ENCODE measurements at places on chromosomes 4 and X.

DNA sequence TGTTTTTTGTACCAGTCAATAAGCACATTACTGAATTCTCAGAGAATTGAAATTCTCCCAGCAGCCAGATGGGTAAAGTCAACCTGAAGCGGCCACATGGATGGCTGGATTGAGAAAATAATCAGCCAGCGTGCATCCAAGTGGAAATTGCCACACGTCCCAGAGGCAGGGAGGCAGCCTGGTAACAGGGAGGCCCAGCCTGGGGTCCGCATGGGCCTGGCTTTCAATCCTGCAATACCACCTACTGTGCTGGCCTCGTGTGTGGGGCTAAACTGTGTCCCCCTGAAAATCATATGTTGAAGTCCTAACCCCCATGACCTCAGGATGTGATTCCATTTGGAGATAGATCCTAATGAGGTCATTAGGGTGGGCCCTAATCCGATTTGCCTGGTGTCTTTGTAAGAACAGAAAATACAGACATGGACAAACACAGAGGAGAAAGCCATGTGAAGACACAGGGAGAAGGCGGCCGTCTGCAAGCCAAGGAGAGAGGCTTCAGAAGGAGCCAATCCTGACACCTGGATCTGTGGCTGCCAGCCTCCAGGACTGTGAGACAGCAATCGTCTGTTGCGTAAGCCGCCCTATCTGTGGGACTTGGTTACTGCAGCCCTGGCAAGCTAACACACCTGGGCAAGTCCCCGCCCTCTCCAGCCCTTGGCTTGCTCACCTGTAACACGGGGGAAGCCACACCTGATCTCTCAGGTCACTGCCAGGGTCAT is 90.3 kb downstream of the JAKMIP1 start:
- DNase-seq = no peak

DNA sequence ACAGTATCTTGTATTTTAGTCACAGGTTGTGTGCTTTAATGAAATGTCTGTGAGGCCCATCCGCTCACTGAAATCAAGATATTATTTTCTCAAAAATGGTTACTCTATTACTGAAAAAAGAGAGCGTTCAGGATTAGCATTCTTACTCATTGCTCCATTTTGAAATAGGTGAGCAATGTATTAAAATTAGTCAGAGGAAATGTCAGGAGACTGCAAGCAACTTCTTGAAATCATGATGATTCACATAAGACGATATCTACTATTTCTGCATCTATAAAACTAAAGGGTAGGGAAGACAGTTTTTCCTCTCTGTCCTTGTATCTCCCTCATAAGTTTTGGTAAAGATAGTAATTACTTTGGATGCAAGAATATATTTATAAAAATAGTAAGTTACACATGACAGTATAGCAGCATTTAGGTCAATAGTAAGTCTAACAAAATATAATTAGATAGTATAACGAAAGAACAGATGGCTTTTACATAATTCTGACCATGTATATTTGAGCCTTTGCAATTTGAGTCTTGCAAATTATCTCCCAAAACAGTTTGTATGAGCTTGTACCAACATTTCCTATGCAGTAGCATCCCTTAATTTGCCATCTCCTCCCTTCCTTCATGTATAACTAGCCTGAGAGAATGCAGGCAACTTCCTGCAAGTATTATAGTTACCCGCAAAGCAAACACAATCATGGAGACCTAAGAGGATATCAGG is 937.8 kb downstream of the PCDH7 start:
- DNase-seq = no peak

- no peak for DNase-seq
Measured at GRCh38 chr4:41670530-41670929, 78.0 kb downstream of the PHOX2B start.

GRCh38 chrX:85359051-85359450 is 20.4 kb downstream of the POF1B start:
- no peak for DNase-seq

DNA sequence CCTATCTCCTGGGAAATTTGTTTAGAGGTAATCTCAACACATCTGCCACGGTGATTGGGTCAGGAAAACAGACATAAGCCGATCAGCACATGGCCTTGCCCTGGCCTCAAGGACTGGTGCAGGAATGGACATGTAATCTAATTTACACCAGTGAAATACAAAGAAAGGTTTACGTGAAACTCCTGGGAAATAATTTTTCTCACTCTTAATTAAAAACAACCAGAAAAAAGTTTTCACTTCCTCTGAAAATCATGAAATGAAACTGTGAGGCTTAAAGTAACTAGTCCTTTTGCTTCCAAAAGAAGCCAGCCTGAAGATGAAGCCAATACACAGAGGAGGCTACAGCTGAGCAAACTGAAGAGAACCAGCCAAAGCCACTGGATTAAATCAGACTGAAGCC is 154.1 kb upstream of the FAM241A start:
- DNase-seq = no peak

DNA sequence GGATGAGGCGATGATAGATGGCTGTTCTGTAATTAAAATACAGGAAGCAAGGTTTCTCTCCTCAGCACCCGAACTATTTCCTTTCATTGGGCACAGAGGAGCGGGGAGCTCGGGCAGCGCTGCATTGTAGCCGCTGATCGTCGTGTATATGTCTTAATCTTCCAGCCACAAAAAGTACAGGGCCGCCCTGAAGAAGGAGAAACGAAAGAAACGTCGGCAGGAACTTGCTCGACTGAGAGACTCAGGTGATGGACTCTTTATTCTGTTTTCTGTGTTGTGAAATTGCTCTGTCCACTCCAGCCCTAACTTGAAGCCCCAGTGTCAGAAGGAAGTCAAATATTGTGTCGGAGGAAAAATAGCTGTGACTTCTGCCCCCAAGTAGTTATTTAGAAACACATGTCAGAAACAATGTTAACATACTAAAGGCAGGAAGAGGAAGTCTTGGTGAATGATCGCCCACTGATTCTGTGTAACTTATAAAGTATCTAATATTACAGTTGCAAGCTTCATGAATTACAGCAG is 546 bp downstream of the ZRSR2 start:
- DNase-seq = no peak

All from activated CD8-positive, alpha-beta memory T cell treated with anti-CD3 and anti-CD28 coated beads for 1 hour (primary cell).